ENCODE measurements at places on chromosomes 4 and X.

GRCh38 chr4:133960975-133961374 is 240.6 kb downstream of the PABPC4L start:
- no peak for DNase-seq

DNA sequence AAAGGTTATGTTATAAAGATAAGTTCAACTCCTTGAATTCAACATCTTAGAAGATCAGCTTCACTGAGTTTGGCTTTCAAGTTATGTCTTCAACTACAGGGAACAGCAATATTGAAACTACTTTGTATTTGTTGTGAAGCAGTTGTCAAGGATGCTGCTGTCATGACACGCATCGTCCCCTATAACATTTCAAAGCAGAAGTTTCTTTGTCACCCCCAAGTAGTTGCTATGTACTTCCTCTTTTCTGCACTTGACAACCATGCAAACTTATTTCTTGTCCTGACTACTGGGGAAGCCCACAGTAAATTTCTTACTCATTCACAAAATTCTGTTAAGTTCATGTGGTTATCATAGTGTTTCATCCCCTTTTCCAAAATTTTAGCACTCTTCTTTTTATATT is 14.3 kb downstream of the ANTXR2 start:
- DNase-seq: no peak

DNA sequence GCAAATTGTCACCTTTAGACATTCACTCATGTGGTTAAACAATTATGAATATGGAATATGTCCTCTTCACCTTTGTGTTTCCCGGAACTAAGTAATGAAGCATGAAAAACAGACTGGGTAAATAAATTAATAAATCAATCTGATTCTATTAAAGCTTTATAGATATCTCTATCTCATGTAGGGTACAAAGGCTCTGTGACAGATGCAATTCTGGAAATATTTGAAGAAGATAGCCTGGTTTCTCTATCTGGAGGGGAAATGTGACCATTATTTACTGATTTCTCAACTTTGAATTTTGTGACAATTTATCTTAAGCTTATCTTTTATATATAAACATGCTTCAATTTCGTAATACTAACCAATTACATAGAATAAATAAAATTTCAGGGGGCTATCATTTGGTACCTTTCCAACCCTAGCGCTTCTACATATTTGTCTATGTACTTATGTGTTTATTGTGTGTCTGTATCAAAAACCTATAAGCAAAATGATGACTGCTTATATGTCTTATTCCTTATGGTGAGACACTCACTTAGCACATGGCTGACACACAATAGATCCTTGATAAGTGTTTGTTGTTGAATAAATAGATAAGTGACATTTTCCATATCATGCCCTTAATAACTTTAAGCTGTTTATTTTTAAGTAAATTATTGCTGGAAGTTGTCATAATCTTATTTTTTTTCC is 9.9 kb downstream of the CTSO start:
- no peak for DNase-seq

GRCh38 chr4:169996379-169997240 is 29.6 kb downstream of the MFAP3L start:
- DNase-seq: no peak

- no peak for DNase-seq
These were observed 49.2 kb upstream of the SPIN4 start for GRCh38 chrX:63400340-63400739.

DNA sequence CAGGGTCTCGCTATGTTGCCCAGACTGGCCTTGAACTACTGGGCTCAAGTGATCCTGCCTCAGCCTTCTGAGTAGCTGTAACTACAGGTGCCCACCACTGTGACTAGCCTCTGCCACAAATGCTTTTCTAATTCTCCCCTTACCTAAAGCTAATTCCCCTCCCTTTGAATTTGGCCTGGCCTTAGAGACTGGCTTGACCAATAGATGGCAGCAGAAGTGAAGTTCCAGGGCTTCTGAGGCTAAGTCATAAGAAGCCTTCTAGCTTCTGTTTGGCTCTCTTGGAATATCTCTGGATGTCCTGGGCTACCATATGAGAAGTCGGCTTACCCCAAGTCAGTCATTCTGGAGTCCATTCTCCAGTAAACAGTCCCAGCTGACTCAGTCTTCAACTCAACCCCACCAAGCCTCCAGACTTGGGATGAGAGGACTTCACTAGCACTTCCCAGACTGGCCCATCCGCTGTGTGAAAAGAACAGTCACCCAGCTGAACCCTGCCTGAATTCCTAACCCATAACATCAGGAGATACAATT is 61.0 kb downstream of the HPRT1 start:
- DNase-seq: peak; percentile 60

GRCh38 chrX:22278375-22278774 is 5.7 kb downstream of the CBLL2 start:
- DNase-seq: no peak

GRCh38 chr4:107791902-107792301 is 32.8 kb upstream of the SGMS2 start:
- no peak for DNase-seq

GRCh38 chr4:87981486-87981885 is 6.0 kb downstream of the SPP1 start:
- no peak for DNase-seq

DNA sequence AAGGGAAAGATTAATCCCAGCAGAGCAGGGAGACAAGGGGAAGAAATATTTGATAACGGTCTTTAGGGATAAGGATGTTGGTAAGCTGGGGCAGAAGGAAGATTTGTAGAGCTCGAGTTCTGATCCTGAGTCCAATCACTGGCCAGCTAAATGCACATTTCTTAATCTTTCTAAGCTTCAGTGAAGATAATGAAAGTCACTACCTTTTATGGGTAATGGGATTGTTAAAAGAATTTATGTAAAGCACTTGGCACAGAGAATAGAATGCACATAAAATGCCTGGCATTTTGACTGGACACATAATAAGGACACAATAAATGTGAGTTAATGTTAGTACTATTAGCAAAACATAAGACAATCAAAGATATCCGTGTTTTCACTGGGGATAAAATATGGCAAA is 43.3 kb downstream of the NCAPG start:
- DNase-seq: no peak

DNA sequence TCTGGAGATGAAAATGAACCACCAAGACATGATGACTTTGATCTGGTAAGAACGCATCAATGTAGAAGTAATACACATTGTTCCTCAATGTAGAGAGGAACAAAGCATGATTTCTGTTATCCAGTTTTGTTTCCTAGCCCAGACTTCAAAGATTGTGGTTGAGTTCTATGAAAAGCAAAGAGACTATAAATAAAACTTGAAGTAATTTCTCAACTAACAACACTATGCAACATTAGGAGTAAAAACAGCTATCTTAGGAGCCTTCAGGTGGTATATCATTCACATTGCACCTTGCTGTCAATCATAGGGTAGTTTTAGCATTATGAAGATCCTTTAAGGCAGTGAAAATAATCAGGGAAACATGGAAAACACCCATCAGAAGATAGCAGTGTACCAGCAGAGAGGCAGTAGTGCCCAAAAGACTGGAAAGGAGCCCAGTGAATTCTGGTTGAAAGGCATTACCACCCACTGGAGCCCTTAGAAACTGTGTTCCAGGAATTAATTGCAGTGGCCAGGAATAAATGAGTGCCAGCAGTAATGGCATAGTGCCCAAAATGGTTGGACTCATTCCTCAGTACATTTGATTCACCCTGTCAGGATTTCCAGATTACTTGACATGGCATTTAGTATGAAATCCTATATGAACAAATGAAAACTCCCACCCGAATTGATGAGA is 300.7 kb upstream of the CXXC4 start:
- DNase-seq: no peak

GRCh38 chr4:146481246-146481645 is 40.5 kb downstream of the SLC10A7 start:
- DNase-seq: no peak

GRCh38 chr4:70691661-70692060 is 3.3 kb downstream of the UTP3 start:
- no peak for DNase-seq

DNA sequence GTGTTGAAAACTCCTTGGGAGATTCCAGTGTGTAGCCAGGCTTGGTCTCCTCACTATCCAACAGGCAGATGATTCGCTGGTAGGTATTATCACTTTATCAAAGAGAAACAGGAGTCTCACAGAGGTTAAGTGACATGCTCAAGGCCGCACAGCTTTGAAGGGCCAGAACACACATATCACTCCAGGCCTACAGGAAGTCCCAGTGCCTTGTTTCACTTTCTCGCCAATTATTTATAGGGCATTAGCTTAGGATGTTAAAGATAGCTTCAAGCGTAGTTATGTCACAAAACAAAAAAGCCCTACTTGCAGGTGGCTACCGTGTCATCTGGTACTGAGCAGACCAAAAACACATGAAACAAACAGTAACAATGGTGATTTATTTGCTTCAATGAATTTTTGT is 13.2 kb downstream of the ATP8A1 start:
- DNase-seq: no peak

GRCh38 chr4:102678695-102679335 is 82.0 kb downstream of the MANBA start:
- no peak for DNase-seq

- DNase-seq: no peak
These were observed 3.5 kb downstream of the ADH6 start for GRCh38 chr4:99215521-99215920.

GRCh38 chr4:16993956-16994840 is 95.8 kb upstream of the LDB2 start:
- no peak for DNase-seq

DNA sequence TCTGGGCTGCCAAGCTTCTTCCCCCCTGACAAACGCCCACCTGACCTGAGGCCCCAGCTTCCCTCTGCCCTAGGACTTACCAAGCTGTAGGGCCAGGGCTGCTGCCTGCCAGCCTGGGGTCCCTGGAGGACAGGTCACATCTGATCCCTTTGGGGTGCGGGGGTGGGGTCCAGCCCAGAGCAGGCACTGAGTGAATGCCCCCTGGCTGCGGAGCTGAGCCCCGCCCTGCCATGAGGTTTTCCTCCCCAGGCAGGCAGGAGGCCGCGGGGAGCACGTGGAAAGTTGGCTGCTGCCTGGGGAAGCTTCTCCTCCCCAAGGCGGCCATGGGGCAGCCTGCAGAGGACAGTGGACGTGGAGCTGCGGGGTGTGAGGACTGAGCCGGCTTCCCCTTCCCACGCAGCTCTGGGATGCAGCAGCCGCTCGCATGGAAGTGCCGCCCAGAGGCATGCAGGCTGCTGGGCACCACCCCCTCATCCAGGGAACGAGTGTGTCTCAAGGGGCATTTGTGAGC is 37.0 kb downstream of the HTRA3 start:
- peak; percentile 39 for DNase-seq

DNA sequence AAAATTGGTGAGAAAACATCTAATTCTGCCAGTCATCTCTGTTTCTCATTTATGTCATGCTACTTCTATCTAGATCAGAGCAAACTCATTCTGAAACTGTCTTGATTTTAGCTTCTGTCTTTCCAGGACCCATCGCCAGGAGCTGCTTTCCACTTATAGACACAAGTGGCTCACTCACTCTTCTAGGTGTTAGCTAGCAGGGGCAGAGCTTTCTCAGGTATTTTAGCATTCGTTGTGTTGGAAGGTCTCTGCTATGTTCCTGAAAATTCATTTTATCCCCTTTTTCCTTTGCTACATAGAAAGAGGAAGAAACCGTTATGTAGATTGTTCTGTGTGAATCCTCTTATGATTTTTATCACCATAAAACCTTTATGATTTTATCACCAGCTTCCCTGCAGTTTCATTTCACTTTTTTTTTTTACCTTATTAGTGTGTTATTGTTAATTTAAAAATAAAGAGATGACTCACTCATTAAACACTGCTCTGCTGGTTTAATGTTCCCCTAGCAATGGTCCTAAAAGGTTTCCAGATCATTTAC is 246.6 kb upstream of the AADAT start:
- DNase-seq: no peak

DNA sequence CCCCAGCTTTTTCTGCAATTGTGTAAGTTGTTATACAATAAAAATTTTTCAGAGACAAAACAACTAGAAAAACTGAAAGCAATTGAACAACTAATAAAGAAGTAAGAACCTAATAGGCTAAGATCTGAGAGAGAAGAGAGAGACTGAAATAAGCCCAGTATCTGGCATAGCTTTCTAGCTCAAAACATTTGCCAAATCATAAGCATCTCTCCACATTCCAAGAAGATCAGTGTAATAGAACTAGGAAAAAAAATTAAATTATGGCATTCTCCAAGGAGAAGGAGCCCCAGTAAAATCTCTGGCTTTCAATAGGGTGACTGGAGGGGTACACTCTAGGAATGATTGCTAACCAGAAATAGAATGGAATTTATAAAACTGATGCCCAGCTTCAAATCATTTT is 19.0 kb upstream of the PPP3CA start:
- DNase-seq: peak; percentile 56

GRCh38 chrX:56765811-56766553 is 36.9 kb downstream of the NBDY start:
- DNase-seq: peak; percentile 13

DNA sequence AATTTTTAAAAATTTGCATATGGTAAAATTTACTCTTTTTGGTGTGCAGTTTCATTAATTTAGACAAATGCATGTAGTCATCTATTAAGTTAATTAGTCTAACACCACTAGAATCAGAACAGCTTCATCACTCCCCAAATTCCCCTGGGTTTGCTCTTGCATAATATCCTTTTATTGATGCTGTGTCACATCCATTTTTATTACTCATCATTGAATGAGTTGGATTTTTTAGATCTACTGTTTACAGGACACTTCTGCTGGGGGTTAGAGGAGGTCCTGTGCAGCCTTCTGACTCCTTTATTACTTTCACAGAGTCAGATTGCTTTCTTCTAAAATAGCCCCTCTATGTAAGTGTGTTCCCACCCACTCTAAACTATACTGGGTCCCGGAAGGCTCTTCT is 65.9 kb downstream of the MTHFD2L start:
- peak; percentile 33 for DNase-seq

DNA sequence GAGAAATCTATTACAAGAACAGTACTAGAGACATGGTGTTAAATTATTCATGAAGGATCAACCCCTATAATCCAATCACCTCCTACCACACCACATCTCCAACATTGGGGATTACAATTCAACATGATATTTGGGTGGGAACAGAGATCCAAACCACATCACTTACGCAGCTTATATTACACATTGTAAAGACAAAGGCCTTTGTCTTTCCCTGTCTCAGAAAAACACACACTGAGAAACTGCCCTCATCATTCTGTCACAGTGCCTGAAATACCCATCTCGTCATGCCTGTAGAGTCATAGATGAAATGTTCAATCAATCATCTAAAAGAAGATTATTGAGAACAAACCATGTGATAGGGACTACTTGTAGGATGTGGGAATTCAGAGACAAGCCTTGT is 558.8 kb upstream of the GRIA3 start:
- no peak for DNase-seq

- DNase-seq: peak; percentile 7
These were observed 479.2 kb downstream of the GBA3 start for GRCh38 chr4:23171976-23172375.

DNA sequence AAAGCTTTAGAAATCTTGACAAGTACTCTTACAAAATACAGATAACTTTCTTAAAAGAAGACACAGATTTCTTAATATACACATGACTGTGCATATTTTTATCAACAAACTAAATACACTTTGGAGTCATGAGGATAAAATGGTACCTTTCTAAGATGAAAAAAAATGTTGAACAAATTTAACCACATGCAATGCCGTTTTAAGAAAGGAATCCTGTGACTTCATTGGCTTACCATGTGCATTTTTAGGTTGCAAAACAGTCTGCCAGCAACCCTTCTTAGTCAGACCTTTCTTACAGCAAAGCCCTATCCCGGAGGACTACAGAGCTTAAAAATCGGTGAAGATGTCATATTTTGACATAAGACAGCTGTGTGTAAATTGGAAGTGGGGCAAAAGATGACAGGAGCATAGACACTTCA is 51.7 kb downstream of the GASK1B start:
- DNase-seq: peak; percentile 81
